Cortex of kidney (tissue), 1 donor: ENCODE measurements at places on chromosomes 5 and 9.

- DNase-seq = no peak
Observed at GRCh38 chr9:34717996-34718614, 8.2 kb upstream of the CCL21 start.

DNA sequence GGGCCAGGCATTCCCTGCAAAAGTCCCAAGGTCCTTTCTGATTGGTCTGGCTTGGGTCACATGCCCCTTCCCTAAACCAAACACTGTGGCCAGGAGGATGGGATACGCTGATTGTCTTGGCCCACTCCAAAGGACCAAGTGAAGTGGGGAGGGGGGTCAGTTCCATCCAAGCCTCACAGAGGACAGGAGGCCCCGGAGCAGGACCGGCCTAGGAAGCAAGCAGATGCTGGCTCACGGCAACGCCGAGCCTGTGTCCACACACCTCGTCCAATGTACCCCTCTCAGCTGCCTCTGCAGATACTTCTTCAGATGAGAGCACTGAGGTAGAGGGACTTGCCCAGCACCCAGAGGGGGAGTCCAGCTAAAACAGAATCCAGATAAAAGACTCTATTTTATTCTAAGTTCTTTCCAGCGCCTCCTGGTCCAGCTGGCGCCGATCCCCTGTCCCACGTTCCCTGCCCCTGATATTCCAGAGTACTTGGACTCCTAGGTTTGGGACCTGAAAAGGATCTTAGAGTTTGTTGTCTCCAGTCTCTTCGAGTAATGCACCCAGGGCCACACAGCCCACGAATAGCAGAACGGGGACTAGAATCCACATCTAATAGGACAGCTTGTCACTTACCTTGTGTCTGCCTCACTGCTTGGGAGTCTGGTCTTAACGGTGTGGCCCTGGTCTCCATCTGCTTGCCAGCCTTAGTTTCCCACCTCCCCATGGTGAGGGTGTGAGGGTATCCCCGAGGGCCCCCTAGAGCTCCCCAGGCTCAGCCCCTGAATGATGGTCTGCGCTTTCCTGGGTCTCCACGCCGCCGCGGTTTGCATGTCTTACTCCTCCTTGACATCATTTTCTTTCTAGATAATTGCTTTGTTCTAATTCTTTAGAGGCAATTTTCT lies 72.4 kb upstream of the UNC5A start:
- no peak for DNase-seq

GRCh38 chr9:114050226-114050568 lies 27.9 kb downstream of the AMBP start:
- DNase-seq = no peak

GRCh38 chr5:355379-355935 lies 33.9 kb downstream of the AHRR start:
- no peak for DNase-seq

GRCh38 chr5:82405161-82405560 lies 127.0 kb upstream of the RPS23 start:
- no peak for DNase-seq

- DNase-seq = no peak
Observed at GRCh38 chr9:131815970-131816873, 76.3 kb upstream of the RAPGEF1 start.

DNA sequence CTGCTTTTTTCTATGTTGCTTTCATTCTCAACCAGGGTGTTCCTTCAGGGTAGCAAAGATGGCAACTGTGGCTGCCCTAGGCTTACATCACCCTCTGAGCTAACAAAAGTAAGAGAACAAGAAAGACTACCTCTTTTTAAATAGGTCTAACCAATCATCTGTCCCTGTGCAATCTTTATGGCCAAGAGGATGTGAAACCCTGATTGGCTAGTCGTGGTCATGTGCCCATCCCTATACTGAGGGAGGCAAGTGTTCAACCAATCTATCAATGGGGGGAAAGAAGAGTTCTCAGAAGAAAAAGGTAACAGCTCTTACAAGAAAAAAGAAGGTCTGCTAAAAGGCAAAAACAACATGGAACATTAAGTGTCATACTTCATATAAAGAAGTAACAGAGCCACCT lies 11.7 kb upstream of the SNCAIP start:
- DNase-seq = no peak

GRCh38 chr5:125486634-125487033 lies 740.2 kb upstream of the ZNF608 start:
- no peak for DNase-seq

GRCh38 chr5:166722939-166723338 lies 1568.5 kb upstream of the WWC1 start:
- no peak for DNase-seq

- no peak for DNase-seq
Observed at GRCh38 chr9:111712369-111712768, 51.0 kb downstream of the GNG10 start.

GRCh38 chr9:88835772-88836171 lies 155.5 kb upstream of the S1PR3 start:
- no peak for DNase-seq

GRCh38 chr5:27125856-27126255 lies 87.5 kb upstream of the CDH9 start:
- DNase-seq = no peak

- DNase-seq = no peak
Observed at GRCh38 chr9:129176701-129177442, 1.2 kb downstream of the IER5L start.

DNA sequence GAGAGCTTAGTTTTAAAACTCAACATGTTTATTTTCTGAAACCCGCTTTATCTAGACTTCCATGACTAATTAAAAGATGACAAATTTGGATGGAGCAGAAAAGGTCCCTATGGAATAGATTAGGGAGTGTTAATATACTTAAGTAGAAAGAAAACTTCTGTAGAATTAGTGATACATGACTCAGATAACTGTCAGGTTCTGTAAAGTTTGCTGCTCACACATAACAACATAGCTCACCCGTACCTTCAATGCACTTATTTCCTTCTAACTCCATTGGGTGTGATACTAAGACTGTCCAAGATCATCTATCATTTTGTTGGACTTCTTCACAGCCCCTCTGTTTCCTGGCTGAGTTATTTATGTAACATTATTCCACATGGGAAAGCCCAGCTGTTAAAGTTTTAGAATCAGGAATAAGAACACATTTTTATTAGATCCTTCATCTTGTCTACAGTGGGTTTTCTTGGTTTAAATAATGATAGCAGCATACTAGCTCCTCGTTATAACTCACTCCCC lies 27.8 kb downstream of the TMEM167A start:
- DNase-seq = no peak

DNA sequence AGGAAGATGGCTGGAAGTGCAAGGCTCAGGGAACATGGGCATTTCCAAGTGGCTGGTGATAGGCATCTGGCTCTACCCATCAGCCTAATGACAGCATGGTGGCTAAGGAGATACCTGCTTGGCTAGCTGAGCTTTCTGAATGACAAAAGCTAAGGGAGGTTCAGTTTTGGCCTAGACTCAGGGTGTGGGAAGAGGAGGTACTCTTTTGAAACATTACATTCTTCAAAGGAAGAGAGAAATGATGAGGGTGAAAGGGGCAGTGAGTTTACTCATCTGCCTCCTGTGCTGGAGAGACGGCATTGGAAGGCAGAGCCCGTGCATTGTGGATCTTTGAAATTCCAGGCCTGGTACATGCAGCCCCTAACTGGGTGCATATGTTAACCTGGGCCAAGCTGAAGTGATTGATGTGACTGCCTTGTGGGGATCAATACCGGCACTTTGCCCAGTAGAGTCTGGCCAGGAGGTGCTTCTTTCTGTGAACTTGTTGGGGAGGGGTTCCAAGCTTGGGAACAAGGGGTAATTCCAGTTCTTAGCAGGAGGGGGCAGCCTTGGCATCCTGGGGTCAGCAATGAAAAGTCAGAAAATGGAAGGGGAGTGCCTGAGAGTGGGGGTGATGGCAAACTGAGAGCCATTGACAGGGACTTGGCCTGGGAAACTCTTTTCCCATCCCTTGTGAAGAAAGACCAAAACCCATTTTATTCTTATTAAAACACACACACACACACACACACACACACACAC lies 108.6 kb downstream of the ACER2 start:
- no peak for DNase-seq

DNA sequence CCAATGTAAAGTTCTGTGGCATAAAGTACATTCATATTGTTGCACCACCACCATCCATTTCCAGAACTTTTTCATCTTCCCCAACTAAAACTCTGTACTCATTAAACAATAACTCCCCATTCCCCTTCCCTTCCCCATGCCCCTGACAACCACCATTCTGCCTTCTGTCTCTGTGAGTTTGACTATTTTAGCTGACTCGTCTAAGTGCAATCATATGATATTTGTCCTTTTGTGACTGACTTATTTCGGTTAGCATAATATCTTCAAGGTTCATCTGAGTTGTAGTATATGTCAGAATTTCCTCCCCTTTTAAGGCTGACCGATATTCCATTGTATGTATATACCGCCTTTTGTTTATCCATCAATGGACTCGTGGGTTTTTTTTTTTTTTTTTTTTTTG lies 29.0 kb upstream of the SMU1 start:
- no peak for DNase-seq

DNA sequence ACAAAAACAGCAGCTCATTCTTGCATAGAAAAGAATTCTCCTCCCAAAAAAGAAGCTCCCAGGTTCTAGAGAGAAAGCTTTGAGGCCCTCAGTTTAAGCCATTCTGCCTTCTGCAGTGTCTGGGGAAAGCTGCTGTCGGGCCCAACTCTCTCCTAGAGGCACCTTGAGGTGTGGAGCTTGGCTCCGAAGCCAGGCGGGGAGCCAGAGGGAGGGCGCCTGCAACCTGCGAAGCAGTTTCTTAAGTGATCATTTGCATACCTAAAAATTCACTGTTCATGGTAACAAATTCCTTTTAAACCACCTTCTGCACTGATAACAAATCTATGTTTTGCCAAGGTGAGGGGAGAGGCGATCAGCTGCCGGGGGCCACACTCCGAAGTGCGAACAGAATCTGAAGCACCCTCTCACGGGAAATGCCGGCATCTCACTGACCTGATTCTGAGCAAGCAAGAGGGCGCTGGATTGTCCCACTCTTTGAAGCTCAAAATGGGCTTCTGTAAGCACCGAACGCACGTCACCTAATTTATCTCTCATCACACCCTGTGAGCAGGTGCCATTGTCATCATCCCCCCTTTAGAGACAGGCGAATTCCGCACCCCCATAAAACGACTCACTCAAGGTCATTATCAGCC lies 86.1 kb downstream of the GTF3C4 start:
- no peak for DNase-seq

- no peak for DNase-seq
Observed at GRCh38 chr5:94310833-94311232, 307.6 kb downstream of the KIAA0825 start.

GRCh38 chr5:56565283-56565615 lies 250.1 kb upstream of the MAP3K1 start:
- DNase-seq = no peak

GRCh38 chr9:128392302-128393144 lies 21.3 kb downstream of the URM1 start:
- no peak for DNase-seq

DNA sequence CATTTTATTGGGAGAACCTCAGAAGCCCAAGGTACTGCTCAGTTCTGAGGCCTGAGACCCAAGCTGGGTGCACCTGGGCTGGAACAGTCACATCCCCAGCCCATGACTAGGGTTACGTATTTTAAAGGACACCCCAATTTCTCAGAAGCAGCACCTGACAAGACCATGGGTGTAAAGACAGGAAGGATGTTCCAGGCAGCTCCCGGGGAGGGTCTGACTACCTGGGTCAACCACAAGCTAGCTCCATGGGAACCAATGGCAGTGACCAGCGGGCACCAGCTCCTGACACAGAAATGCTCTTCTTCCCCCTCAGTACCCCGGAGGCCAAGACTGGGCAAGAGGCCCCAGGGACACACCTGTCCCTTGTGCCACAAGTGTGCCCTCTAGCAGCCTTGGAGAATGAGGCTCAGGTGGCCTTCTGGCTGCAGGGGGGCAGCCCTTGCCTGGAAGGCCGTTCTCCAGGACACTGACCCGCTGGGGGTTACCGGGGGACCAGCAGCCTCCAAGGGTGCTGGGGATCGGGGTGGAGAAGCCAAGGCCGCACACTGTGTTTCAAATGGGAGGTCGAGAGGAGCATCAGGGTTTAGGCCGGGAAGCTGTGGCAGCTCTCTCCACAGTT lies 52.6 kb downstream of the IPPK start:
- DNase-seq = no peak

DNA sequence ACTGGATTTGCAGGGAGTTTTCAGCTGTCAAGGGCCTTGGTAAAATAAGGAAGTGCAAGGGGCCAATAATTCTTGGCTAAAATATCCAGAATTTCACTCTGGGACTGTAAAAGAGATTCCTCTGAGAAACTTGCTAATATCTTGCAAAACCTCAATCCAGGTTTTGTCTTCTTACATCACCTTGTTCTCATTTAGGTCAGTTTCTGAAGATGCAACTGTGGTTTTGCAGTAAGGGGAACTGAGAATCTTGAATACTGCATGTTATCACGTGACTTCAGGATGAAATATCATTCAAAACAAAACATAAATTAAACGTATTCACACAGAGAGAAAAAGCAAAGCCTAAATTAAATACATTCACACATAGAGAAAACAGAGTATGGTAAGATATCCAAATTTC lies 35.0 kb upstream of the RIC1 start:
- DNase-seq = no peak

- DNase-seq = no peak
Observed at GRCh38 chr5:147017191-147017590, 138.6 kb upstream of the PPP2R2B start.

DNA sequence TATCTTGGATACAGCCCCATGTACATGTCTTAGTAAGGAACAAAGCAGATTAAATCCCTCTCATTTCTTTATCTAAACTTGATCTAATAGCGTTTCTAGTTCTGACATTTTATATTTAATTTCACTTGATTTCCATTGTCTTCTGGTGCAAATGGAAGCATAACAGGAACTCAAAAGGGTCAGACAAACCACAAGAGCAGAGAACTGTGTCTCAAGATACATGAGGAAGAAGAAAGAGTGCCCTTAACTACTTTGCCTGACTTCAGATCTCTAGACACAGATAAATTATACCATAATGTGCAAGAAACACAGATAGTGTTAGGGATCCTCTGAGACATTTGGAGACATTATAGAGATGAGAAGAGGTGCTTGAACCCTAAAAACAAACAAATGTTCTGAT lies 20.7 kb upstream of the STX17 start:
- no peak for DNase-seq

GRCh38 chr5:52853650-52854049 lies 65.9 kb downstream of the ITGA1 start:
- no peak for DNase-seq

DNA sequence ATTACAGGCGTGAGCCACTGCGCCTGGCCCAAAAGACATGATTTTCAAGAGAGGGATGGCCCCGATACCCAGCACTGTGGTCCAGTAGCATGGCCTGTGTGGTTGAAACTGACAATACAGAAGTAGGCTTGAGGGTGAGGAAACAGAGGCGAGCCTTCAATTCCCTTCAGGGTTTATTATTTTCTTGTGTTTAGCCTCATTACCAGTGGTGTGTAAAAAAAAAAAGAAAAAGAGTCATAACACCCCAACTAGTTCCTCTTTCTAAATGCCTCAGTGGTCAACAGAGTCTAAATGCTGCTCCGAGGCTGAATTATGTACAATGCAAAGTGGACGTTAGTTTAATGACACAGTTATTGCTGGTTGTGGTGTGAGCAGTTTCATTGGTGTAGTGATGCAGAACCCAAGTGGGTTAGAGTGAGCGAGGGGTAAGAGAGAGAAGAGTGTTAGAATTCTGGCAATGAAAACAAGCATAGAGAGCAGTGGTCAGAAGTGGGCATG lies 58.8 kb downstream of the SNX30 start:
- no peak for DNase-seq
